ENCODE measurements at places on chromosomes 3 and 15.

DNA sequence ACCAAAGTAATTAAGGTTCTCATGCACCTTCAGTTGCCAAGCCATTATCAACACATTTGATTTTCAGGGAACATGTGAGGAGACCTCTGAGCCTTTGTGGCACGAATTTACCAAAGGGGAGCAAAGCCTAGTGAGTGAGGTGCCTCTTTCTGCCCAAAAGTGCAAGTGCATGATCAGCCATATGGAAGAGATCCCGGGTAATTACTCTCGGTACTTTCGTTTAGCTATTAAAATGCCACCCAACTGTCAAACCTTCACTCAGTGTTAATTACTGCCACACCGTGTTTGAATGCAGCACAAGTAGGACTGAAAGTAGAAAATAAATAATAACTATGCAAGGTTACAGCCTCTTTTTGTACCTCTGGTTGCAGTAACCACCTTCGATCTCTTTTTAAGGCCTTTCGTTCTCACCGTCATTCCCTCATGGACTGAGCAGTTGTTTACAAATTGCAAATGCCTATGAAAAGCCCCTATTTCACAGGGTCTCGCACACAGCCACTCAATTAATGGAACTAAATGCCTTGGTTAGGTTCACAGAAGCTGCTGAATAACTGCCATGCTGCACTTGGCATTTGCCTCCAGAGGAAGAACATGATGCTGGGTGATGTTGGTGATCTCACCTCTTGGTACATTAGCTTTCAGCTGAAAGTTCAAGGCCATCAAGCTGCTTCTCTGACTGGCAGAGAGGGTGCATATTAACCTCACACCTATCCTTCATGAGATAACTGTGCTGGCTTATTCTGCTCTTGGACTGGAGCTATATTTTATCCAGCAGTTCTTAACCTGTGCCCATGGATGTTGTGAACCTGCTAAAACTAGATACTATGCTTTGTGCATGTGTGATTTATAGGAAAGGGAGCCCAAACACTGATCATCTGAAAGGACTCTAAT, 69.9 kb downstream of the TNIK start:
- no peak for DNase-seq

GRCh38 chr3:118781839-118782238, 252.8 kb downstream of the IGSF11 start:
- DNase-seq: no peak

- DNase-seq: no peak
Measured at GRCh38 chr15:60134609-60135008, 130.5 kb downstream of the FOXB1 start.

GRCh38 chr3:46503200-46503874, 5.6 kb downstream of the RTP3 start:
- no peak for DNase-seq

DNA sequence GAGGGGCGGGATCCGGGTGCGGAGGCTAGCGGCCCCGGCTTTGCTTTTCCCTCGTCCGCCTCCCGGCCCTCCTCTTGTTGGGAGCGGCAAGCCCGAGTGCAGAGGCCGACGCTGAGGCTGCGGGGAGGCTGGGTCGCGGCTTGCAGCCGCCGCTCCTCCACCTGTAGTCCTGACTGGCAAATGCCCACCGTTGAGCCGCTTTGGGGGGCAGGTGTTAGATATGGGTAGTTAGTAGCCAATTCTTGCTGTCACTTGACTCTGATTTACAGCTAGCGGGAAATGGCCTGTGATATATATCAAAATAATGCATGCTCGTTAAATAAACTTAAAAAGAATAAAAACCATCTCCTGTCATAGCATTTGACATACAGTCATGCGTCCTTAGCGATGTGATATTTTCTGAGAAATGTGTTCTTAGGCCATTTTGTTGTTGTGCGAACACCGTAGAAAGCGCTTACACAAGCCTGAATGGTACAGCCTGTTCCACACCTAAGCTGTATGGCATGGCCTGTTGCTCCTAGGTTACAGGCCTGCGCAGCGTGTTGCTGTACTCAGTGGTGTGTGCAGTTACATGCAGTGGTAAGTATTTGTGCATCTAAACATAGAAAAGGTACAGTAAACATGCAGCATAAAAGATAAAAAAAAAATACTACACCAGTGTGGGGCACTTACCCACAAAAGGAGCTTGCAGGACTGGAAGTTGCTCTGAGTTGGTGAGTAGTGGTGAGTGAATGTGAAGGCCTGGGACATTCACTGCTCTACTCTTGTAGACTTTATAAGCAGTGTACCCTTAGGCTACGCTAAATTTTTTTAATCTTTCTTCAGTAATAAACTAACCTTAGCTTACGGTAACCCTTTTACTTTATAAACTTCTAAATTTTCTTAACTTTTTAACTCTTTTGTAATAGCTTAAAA, 873 bp downstream of the CAPN7 start:
- peak; percentile 36 for DNase-seq

- no peak for DNase-seq
Measured at GRCh38 chr15:68352401-68353062, 75.0 kb downstream of the FEM1B start.

- no peak for DNase-seq
Measured at GRCh38 chr3:112803467-112803866, 43.2 kb downstream of the CD200R1L start.

Measured in NT2/D1 (cell line).